ENCODE measurements at places on chromosomes 5 and 9.

DNA sequence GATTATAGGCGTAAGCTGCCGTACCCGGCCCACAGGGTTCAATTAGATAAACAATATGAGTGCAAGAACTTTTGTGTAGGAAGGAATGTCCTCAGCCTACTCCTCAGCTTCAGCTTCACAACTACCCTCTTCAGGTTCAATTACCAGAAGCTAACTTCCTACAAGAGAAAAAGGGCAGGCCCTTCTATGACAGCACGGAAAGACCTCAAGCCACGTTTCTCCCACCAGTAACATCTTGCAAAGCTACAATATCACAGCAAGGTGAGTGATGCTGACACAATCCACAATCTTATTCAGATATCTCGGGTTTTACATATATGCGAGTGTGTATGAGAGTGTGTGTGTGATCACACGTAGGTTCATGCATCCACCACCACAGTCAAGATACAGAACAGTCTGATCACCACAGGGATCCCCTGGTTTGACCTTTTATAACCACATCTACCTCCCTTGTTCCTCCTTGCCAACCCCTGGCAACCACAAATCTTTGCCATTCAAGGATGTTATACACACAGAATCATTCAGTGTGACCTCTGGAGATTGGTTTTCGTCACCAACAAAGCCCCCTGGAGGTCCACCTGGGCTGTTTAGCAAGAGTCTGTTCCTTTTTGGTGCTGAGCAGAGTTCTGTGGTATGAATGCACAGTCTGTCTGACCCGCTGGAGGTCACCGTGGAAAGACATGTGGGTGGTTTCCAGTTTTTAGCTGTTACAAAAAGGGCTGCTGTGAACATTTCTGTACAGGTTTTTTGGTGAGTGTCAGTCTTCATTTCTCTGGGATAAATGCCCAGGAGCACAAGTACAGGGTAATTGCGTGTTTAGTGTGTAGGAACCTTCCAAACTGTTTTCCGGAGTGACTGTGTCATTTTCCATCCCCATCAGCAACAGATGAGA lies 38.2 kb downstream of the IPPK start:
- no peak for DNase-seq

DNA sequence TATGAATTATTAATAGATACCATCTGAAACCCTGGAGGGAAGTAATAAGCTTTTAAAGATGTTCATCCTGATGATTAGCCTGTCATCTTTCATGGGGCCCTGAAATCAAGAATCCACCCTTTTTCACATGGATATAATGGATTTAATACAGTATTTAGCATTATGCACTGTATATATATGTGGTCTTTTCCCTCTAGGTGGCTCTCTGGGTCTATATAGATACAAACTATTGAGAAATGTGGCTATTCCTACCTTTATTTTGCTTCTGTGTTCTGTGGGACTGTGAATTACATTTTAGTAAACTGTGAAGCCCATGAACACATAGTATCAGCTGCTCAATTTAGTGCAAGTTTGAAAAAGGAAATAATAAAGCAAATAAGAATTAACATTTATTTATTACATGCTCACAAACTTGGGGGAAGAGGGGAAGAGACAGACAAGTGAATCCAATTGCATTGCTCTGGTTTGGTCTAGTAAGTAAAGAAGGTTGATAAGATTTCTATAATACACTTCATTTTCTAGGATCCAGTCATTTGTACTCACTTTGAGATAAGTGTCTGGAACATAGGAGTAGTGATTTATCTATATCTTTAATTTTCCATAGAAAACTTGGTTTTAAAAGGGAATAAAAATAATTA lies 112.2 kb downstream of the SCAMP1 start:
- DNase-seq = no peak

DNA sequence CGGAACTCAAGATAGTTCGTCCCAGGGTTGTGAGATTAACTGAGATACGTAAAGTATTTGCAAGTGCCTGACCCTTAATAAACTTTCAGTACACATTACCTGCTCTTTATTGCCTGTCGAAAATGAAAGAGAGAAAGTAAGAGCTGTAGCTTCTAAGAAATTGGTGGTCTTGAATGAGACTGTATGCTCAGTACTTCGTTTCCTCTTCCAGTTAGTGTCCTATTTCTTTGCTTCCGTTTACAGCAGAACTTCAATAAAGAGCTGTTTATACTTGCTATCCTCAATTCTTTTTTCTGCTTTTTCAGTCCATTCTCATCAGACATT lies 534 bp downstream of the SRFBP1 start:
- DNase-seq = peak; percentile 14

DNA sequence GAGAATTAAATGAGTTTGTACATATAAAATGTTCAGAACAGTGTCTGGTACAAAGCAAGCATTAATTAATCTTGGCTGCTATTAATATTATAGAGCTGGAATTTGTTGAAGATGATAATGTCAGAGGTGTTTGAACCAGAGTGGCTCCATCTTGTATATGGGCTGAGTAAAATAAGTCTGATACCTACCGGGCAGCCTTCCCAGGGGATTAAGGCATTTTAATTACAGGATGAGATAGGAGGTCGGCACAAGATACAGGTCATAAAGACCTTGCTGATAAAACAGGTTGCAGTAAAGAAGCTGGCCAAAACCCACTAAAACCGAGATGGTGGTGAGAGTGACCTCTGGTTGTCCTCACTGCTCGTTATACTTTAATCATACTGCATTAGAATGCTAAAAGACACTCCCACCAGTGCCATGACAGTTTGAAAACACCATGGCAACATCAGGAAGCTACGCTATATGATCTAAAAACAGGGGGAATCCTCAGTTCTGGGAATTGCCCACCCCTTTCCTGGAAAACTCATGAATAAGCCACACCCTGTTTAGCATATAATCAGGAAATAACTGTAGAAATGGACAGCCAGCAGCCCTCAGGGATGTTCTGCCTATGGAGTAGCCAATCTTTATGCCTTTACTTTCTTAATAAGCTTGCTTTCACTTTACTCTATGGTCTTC lies 90.2 kb downstream of the PLK2 start:
- no peak for DNase-seq

- no peak for DNase-seq
These were observed 33.2 kb upstream of the GOLPH3 start for GRCh38 chr5:32207355-32207634.

DNA sequence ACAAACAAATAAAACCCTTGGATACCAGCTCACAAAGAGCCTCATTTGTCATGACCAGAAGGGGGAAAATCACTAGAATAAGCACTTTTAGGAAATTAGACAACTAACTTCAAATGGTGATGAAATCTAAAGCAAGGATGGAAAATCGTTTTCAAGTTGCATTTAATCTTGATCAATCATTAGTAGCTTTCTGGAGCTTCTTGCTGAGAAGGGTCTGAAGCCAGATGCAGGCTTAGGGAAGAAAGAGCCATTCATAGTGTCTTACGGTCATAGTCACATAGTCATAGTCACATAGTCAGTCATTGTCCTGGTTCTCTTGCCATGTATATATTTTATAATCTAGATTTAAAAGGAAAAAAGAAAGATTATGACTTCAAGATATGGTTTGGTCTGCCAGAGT lies 610.5 kb downstream of the ACTL7B start:
- DNase-seq = no peak

- DNase-seq = no peak
These were observed 483.2 kb downstream of the CDH10 start for GRCh38 chr5:24161559-24161958.

DNA sequence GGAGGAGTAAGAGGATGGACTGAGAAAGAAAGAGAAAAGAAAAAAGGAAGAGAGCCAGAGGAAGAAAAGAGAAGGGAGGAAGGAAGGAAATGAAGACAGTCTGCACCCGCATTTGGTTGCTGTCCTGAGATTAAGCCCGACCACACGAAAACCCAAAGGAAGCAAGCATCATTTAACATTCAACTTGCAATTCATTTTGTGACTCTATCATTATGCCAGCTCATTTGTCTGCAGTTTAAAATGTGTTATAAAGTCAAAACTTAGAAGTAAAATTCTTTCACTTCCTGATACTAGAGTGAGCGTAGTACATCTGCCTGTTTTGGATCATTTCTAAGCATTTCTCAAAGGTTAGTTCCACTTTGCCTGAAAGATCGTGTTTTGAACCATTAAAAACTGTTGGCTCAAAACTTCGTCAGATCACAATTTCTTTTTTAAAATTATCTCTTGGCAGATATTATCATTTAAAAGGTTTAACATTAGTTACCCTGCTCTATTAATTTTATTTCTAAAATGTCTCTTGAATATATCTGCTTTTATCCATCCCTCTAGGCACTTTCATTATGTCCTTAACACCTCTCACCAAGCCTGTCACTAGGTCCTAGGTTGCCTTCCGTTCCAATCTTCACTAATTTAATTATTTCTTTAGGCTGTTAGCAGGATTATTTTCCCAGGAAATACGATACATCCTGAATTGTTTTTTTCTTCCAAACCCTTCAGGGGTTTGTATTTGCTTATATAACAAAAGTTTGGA lies 240.9 kb downstream of the TLE4 start:
- DNase-seq = no peak

- no peak for DNase-seq
These were observed 19.1 kb upstream of the TRIO start for GRCh38 chr5:14123974-14124482.

GRCh38 chr5:93599001-93599379 lies 16.0 kb downstream of the NR2F1 start:
- no peak for DNase-seq

GRCh38 chr5:81553567-81554212 lies 159.8 kb upstream of the ACOT12 start:
- DNase-seq = no peak
